ENCODE measurements at places on chromosomes 6 and 20.
A peak's percentile ranks its signal among the peaks of the same experiment; 100 is the strongest.

- no peak for DNase-seq
- H3K4me3 ChIP-seq, result no peak overlapping the region
Measured at GRCh38 chr6:4313044-4313686, 177.8 kb upstream of the ECI2 start.

GRCh38 chr6:11828262-11828870 is 49.8 kb upstream of the ADTRP start:
- no peak overlapping the region for H3K27ac ChIP-seq
- no peak overlapping the region for H3K4me3 ChIP-seq
- no peaks in the 10 kb centered on the region for H3K27me3 ChIP-seq
- DNase-seq, result no peak
- peaks cover 22% of the 10 kb centered on the region for H3K4me1 ChIP-seq

DNA sequence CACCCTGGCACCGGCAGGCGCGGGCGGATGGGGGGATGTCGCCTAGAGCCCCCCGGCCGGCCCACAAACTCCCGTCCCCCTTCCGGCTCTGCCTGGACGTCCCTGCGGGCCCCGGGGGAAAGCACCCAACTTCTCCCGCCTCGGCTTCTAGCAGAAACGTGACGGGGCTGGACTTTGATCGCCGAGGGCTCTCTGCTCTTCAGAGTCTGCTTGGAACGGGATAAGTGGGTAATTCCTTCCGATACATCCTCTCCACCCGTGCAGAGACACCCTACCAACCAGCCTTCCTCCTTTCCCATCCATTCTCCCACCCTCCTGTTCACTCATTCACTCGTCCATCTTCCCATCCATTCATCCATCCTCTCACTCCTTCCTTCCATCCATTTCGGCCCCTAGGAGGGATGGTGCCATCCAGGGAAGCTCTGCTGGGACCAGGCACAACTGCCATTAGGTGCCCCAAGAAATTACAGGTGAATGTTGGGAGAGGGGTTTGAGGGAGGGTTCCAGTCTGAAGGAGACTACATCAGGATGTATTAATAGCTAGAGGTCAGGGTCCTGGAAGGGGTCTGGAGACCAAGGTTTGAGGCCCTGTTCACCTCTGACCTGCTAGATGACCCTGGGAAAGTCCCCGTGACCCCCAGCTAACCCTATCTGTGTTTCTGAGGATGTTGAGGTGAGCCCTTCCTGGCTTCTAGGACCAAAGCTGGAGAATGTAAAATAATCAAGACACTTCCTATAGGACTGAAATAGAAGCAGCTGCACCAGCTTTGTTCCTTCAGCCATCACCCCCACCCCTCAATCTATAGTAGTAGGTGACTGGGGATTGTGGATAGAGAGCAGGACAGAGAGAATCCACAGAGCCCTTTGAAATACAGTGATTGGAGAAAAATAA is 538 bp downstream of the TTLL9 start:
- peaks cover 30% of the 10 kb centered on the region for H3K27me3 ChIP-seq
- H3K4me1 ChIP-seq, result peaks cover 7% of the 10 kb centered on the region
- peak overlapping the region; percentile 18 for H3K4me3 ChIP-seq

DNA sequence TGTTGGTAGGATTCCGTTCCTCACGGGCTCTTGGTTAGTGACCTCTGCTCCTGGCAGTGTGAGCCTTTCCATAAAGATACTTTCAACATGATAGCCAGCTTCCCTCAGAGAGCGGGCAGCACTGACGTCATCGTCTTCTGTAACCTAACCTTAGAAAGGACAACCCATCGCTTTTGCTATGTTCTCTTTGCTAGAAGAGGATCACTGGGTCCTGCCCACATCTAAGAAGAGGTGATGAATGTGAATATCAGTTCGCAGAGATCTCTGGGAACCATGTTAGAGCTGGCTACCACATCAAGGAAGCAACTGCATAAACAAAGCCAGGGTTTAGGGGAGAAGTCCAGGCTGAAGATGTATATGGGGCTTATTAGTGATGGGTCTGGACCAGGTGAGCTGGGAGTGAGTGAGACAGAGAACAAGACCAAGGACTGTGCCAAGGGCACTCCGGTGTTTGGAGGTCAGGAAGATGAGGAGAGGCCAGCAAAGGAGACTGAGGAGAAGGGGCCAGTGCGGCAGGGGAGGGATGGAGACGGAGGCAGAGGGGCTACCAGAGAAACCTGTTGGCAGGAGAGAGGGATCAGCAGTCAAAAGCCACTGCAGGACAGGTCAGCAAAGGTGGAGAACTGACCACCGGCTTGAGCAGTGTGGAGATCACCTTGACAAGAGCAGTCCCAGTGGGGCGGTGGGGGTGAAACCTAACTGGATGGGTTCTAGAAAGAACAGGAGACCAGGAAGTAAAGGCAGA is 39.7 kb downstream of the PIM1 start:
- no peaks in the 10 kb centered on the region for H3K36me3 ChIP-seq
- H3K27me3 ChIP-seq, result no peaks in the 10 kb centered on the region
- H3K4me1 ChIP-seq, result peaks cover 54% of the 10 kb centered on the region
- peak; percentile 72 for DNase-seq

DNA sequence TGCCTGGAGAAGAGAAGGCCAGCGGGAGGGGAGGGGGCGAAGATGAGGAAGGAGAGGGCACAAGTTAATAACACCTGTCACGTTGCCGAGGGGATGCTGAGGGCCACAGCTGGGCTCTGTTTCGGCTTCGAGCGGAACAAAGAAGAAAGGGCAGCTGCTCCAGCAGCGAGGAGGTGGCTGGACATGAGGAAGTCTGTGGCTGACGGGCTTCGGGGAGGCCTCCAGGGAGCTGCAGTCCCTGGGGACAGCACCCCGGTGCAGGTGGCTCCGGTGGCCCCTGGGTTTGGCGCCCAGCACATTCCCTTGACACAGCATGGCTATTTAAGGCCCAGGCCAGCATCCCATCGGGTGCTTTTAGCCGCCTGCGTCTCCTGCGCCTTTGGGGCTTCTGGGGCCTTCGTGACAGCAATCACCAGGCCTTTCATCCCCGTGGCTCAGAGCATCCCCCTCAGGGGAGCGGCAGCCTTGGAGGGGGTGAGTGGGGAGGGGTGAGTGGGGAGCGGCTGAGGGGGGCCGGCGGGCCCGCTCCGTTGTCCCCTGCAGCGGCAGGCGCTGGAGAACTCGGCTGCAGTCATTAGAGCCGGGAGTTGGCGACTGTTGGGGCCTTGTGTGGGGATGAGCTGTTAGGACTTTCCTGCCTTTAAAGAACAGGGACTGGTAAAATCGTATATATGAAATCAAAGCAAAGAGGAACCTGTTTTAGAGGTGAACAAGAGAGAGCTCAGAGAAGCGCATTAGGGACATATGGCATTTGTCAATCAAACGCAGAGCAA is 99.0 kb downstream of the TMEM242 start:
- no peaks in the 10 kb centered on the region for H3K36me3 ChIP-seq
- peaks cover 53% of the 10 kb centered on the region for H3K4me1 ChIP-seq
- H3K27ac ChIP-seq, result no peak overlapping the region
- no peaks in the 10 kb centered on the region for H3K27me3 ChIP-seq

GRCh38 chr20:2729251-2729713 is 36.7 kb downstream of the EBF4 start:
- H3K27me3 ChIP-seq, result no peaks in the 10 kb centered on the region
- peaks cover 3% of the 10 kb centered on the region for H3K36me3 ChIP-seq
- DNase-seq, result peak; percentile 36
- H3K27ac ChIP-seq, result peak overlapping the region; percentile 79
- H3K4me3 ChIP-seq, result peak overlapping the region; percentile 2
- H3K4me1 ChIP-seq, result peaks cover 21% of the 10 kb centered on the region

GRCh38 chr6:44060612-44061374 is 66.5 kb downstream of the MRPL14 start:
- no peaks in the 10 kb centered on the region for H3K36me3 ChIP-seq
- H3K4me1 ChIP-seq, result peaks cover 10% of the 10 kb centered on the region
- H3K4me3 ChIP-seq, result no peak overlapping the region

GRCh38 chr6:52363228-52363867 is 1.4 kb downstream of the PAQR8 start:
- no peak for DNase-seq
- peak overlapping the region; percentile 99 for H3K4me3 ChIP-seq
- peaks cover 30% of the 10 kb centered on the region for H3K36me3 ChIP-seq
- peak overlapping the region; percentile 93 for H3K27ac ChIP-seq
- no peaks in the 10 kb centered on the region for H3K27me3 ChIP-seq

GRCh38 chr20:48605364-48606171 is 222.2 kb downstream of the PREX1 start:
- peaks cover 13% of the 10 kb centered on the region for H3K4me1 ChIP-seq
- no peak overlapping the region for H3K27ac ChIP-seq
- no peaks in the 10 kb centered on the region for H3K36me3 ChIP-seq
- no peaks in the 10 kb centered on the region for H3K27me3 ChIP-seq
- no peak overlapping the region for H3K4me3 ChIP-seq

- no peak for DNase-seq
- no peaks in the 10 kb centered on the region for H3K36me3 ChIP-seq
- H3K4me3 ChIP-seq, result no peak overlapping the region
- peaks cover 13% of the 10 kb centered on the region for H3K27me3 ChIP-seq
- H3K27ac ChIP-seq, result no peak overlapping the region
Measured at GRCh38 chr6:168225471-168225911, 94.1 kb downstream of the DACT2 start.

DNA sequence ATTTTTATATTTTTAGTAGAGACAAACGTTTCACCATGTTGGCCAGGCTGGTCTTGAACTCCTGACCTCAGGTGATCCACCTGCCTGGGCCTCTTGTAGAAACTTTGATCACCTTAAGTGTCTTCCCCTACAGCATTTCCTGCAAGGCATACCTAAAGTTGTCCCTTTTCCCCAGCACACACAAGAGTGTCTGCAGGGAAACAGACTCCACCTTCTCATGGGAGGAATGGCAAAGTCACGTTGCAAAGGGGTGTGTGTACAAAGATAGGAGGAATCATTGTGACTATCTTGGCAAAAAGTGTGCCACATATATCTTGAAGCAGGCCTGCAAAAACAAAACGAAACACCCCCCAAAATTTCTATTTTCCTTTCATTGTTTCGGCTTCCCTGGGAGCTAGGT is 160.8 kb upstream of the RNF24 start:
- H3K4me1 ChIP-seq, result peaks cover 10% of the 10 kb centered on the region
- no peaks in the 10 kb centered on the region for H3K36me3 ChIP-seq
- H3K27me3 ChIP-seq, result no peaks in the 10 kb centered on the region
- DNase-seq, result no peak

GRCh38 chr6:154229786-154230185 is 126.8 kb downstream of the IPCEF1 start:
- peak; percentile 82 for DNase-seq
- peak overlapping the region; percentile 92 for H3K27ac ChIP-seq
- peak overlapping the region; percentile 58 for H3K4me3 ChIP-seq
- peaks cover 7% of the 10 kb centered on the region for H3K36me3 ChIP-seq
- H3K27me3 ChIP-seq, result no peaks in the 10 kb centered on the region

- no peak overlapping the region for H3K27ac ChIP-seq
- no peak for DNase-seq
- H3K36me3 ChIP-seq, result no peaks in the 10 kb centered on the region
- no peaks in the 10 kb centered on the region for H3K27me3 ChIP-seq
- no peak overlapping the region for H3K4me3 ChIP-seq
Measured at GRCh38 chr6:43800746-43801494, 30.9 kb downstream of the VEGFA start.

DNA sequence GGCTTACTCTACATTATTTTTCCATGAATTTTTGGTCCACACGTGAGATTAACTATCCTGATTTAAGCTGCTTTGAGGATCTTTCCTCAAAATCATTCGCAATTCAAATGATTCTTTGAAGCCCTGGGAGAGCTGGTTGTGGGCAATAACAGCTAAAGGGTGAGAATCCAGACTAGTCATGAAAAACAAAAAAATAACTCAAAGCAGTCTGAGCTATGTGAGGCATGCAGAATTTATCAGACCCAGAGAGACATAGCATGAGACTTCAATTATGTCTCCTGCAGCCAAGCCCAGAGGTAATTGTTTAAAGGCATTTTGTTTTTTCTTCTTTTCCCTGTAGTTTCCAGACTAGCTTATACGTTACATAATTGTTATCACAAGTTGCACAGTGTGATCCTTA is 517.3 kb upstream of the PTCHD4 start:
- no peak overlapping the region for H3K27ac ChIP-seq
- no peak for DNase-seq
- no peaks in the 10 kb centered on the region for H3K36me3 ChIP-seq
- H3K4me1 ChIP-seq, result no peaks in the 10 kb centered on the region
- H3K4me3 ChIP-seq, result no peak overlapping the region

GRCh38 chr20:11778206-11778570 is 139.5 kb upstream of the BTBD3 start:
- H3K27me3 ChIP-seq, result peaks cover 3% of the 10 kb centered on the region
- no peaks in the 10 kb centered on the region for H3K36me3 ChIP-seq
- H3K4me3 ChIP-seq, result no peak overlapping the region
- no peak overlapping the region for H3K27ac ChIP-seq
- no peaks in the 10 kb centered on the region for H3K4me1 ChIP-seq
- no peak for DNase-seq

DNA sequence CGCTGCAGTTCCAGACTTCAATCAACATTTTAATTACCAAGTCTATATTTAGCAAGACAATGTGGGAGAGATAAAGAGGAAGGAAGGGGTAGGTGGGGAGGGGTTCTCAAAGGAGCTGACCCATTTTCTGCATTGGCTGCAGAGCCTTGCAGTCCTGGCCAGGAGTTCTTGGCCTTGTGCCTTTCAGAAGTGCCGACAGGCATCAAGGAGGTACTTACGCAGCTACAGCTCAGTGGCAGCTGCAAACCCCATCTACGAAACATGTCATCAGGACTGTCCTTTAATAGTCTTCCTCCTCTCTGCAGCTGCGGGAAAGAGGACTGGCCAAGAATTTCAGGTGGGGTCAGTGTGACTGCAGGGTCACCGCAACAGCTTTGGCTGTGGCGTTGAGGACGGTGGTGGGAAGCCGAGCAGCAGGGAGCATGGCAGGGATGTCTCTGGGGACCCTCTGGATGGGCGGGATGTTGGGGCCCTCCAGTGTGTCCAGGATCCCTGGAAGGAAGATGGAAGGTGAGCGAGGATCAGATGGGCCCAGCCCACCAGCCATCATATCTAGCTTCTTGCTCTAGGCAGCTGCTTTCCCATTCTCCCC is 1.8 kb upstream of the LRRC73 start:
- no peak overlapping the region for H3K27ac ChIP-seq
- H3K4me3 ChIP-seq, result no peak overlapping the region
- H3K27me3 ChIP-seq, result peaks cover 12% of the 10 kb centered on the region
- DNase-seq, result no peak
- peaks cover 33% of the 10 kb centered on the region for H3K4me1 ChIP-seq

DNA sequence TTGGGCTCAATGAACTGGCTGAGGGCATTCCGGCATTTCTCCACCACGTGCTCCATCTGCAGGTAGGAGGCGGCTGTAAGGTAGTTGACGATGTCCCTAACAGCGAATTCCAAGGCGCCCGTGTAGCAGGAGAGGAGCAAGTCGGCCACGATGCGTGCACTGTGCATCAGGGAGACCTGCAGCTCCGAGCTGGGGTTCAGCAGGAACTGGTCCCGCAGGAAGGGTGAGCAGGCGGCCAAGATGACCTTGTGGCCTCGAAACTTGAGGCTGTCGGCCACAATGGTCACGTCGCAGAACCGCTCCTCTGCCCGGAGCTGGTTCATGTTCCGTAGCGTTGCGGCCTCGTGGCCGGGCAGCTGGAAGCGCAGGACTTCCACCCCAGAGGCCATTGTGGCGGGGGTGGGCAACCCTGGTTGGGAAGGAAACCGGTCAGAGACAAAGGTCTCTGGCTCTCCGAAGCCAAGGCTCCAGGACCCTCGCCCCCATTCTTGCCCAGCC is 920 bp downstream of the ZBTB12 start:
- H3K4me1 ChIP-seq, result peaks cover 30% of the 10 kb centered on the region
- peak overlapping the region; percentile 19 for H3K27ac ChIP-seq
- H3K36me3 ChIP-seq, result peaks cover 5% of the 10 kb centered on the region
- peak overlapping the region; percentile 69 for H3K4me3 ChIP-seq
- H3K27me3 ChIP-seq, result no peaks in the 10 kb centered on the region

- H3K4me3 ChIP-seq, result no peak overlapping the region
- peaks cover 5% of the 10 kb centered on the region for H3K36me3 ChIP-seq
- no peaks in the 10 kb centered on the region for H3K27me3 ChIP-seq
- H3K4me1 ChIP-seq, result peaks cover 23% of the 10 kb centered on the region
Measured at GRCh38 chr6:72650081-72650745, 28.3 kb downstream of the KCNQ5 start.

All from activated CD4-positive, alpha-beta T cell treated with anti-CD3 and anti-CD28 coated beads for 36 hours (primary cell).